Osteocyte (in vitro differentiated cells): ENCODE measurements at places on chromosomes 1 and 21. TPM values are rescaled to one million over a fixed set of nuclear protein-coding genes. Genes with fewer than 3 reads are reported as not detected.

GRCh38 chr1:237478082-237478481, 412.6 kb downstream of the ZP4 start:
- DNase-seq: no peak

DNA sequence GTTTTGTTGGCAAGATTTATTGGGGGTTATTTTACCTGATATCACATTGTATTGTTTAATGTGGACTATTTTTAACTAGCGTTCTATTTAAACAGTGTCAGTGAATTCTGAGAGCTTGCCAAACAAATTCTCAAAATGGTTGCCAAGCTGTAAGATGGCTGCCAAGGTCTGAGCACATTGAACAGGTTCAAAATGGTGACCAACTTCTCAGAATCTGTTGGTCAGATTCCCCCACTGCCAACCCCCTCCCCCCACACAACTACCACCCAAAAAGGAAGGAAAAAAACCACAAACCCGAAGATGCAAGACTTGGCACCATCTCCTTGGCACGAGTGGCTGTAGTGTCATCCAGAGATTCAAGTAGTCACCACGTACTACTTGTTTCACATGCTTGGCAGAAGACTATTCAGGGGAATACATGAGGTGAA, 159.1 kb downstream of the NFIA start:
- no peak for DNase-seq

DNA sequence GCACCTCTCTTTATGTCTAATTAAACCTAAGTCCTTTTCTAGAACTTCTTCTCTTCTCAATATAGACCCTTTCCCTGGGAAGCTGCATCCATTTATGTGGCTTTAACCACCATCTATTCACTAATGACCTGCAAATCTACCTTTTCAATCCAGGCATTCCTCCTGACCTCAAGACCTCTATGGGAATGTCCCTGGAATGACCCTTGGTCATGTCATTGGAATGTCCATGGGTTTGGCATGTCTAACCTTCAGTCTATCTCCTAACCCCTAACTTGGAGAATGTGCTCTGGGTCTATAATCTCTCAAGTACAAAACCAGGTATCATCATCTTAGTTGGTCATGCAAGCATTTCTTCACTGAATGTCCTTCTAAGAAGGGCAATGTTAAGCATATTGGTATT, 196.1 kb downstream of the KCNH1 start:
- DNase-seq: no peak

GRCh38 chr21:46229923-46230260, 1.3 kb upstream of the LSS start:
- no peak for DNase-seq

- DNase-seq: no peak
Observed at GRCh38 chr1:27436204-27437159, 44.1 kb downstream of the GPR3 start.

- no peak for DNase-seq
Observed at GRCh38 chr1:202376247-202376646, 27.7 kb downstream of the PPP1R12B start.

DNA sequence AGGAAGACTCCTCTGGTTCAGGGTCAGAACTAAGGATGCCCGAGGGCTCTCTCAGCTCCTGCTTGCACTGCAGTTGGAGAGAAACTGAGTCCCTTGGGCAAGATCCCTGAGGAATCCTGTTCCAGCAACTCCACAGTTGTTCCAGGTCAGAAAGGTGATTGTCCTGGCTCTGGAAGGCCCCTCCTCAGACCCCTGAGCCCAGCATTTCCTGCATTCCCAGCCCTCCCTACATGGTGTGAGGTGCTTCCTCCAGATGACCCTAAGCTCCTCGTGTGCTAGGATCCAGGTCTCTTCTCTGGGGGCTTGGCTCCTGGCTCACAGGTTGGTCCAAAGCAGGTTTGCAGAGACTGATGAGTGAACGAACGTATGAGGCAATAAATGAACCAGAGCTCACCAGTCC, 11.5 kb downstream of the LDLRAD1 start:
- DNase-seq: peak; percentile 51

- DNase-seq: no peak
Observed at GRCh38 chr1:57116871-57117270, 151.1 kb upstream of the C8B start.

GRCh38 chr1:20197329-20197791, 11.0 kb upstream of the PLA2G2C start:
- DNase-seq: no peak

- DNase-seq: no peak
Observed at GRCh38 chr1:44587796-44588460, 86.4 kb downstream of the TMEM53 start.

DNA sequence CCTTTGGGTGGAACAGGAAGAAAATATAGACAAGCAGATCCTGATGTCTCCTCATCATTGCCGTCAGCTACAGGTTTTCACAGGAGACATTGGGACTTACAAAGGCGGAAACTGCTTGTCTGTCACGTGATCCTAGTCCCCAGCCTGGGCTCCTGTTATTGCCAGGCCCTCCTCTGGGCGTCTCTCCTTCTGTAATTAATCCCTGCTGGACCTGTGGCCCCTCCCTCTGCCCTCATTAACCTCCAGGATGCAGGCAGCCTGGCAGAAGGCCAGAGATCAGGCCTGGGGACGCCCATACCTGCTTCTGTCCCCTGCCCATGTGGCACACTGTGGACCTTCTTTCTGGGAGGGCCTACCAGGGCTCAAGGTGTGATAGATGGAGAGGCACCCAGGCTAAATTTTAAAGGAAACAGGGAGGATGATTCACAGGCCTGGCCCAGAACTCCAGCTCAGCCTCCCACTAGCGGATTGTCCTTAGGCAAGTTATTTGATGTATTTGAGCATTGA, 2.4 kb downstream of the S100A5 start:
- DNase-seq: no peak

- no peak for DNase-seq
Observed at GRCh38 chr1:192512426-192513162, 63.0 kb upstream of the RGS1 start.

DNA sequence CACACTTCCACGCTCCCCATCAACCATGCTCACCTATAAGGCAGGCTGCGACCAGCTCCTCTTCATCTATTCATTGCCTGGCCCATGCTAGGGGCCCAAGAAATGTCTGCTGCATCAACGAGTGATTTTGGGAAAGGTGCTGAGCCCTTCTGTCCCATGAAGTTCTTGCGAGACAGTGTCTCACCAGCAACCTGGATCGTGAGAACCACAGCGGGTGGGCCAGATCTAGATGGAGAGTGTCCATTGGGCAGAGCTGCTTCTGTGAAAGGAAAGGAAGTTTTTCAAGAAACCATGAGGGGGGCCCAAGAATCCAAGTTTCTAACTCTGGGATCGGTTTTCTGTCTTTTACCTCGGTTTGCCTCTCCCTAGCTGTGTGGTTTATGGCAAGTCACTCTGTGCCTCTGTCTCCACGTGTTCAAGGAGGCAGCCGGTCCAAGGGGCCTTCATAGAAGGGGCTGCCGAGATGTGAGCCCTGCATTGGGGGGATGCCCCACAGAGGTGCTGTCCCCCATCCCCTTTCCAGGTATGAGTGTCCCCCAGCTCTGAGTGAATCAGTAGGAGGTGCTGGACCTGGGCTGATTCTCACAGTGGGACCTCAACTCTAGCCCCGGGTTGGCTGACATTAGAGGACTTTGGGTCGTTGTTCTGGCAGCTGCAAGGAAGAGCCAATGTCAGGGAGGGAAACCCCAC, 8.3 kb upstream of the PADI1 start:
- DNase-seq: peak; percentile 53

- DNase-seq: no peak
Observed at GRCh38 chr1:38962113-38962512, 20.5 kb upstream of the RHBDL2 start.

DNA sequence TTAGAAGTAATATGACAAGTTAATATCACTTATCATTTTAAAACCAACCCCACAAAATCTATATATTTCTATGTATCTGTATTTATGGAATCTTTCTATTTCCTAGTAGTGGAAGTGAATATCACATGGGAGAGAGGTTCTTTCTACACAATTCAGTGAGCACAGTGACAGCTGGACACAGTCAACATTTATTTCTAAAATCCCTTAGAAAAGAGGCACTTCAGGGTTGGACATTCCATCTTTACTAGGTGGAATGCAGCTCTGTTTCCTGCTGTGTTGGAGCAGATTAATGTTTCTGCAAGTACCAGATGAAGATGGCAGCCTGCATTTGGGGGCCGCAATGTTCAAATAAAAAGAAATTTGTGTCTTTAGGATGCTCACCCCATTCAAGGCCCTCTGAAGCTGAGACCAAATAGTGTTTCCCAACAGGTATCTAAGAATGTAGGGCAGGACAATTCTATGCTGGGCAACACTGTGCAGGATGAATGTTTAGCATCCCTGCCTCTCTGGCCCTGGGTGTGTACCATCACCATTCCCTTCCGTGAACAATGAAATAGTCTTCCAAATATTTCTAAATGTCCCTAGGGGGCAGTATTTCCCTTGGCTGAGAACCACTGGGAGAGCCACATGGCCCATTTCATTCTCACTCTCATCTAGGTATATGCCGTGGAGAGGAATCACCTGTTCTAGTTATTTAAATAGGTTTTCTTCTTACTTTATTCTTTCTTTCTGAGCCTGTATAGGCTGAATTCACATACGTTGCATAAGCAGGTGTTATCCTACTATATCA, 394.8 kb downstream of the PRDM2 start:
- peak; percentile 32 for DNase-seq

- DNase-seq: no peak
Observed at GRCh38 chr1:247936415-247936814, 11.7 kb downstream of the OR2AJ1 start.

GRCh38 chr1:34786521-34787325, 5.7 kb downstream of the GJB3 start:
- no peak for DNase-seq

DNA sequence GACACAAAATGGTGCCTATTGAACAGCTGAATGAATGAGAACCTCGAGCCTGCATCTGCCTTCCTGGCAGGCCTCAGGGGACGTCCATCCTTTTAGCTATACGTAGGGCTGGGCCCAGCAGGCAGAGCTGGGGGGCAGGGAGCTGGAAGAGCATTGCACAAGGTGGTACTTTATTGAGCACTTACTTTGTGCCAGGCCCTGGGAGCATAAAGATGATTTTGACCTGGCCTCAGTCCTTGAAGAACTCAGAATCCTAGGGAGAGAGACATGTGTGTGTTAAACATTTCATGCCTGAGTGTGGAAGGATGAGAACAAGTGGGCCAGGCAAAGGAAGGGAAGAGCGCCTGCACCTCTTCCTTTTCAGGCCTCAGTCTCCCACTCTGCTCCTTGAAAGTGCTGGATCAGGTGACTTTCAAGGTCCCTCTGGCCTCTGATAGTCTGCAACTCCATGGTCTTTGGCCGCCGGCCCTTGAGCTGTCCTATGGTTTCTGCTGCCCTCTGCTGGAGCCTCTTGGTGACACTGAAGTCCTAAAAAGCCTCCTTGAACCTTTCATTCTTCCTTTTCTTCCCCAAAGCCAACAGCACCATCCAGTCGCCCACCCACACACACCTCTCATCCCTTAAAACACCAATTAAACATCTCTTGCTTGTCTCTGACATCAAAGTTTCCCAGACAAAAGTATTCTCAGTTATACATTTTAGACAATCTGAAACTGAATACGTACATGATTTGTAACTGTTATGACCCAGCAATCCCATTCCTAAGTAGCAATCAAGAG, 3.5 kb upstream of the PEAR1 start:
- DNase-seq: no peak

GRCh38 chr1:48547561-48548220, 75.7 kb upstream of the SPATA6 start:
- no peak for DNase-seq

GRCh38 chr1:111172463-111172862, 28.0 kb downstream of the DENND2D start:
- DNase-seq: no peak

DNA sequence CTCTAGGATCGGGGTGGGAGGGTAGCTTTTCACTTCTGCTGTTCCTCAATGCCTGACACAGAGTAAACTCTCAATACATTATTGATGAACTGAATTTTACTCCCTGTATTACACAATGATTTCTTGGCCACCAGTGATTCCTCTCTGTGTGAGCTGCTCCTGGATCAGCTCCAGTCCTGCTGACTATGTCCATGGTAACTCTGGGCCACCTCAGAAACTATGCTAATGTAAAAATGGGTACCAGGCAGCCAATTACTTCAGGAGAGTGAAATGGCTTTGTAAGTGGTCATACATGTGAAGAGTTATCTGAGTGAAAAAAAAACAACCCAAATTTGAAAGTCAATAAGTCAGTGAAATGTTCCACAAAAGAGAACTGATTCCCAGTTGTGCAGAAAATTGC, 311.0 kb downstream of the KCNH1 start:
- DNase-seq: no peak

DNA sequence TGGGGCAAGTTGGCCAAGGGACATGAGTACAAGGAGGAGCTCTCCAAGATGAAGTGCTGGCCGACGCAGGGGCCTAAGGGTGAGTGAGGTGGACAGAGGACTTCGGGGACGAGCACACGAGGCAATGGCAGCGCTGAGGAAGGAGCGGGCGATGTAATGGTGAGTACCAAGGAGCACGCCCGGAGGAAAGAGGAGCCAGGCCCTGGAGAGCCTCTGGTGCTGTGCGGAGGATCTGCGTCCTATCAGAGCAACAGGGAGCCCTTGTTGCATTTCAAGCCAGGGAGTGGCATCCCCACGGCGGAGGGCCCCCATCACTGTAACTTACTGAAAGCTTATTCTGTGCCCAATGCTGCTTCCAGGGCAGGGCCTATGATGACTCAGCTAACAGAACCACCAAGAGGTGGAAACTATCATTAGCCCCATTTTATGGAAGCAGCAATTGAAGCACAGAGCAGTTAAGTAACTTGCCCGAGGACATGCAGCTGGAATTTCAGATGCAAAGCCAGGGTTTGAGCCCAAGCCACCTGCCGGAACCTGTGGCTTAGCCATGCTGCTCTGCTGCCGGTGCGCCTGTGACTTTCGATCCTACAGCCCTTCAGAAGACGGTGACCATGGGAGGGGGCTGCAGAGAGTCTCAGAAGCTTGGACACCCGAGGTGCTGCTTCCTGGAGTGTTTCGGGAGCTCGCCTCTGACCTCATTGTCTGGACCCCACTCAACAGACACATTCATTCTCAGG, 17.6 kb upstream of the AJAP1 start:
- no peak for DNase-seq

GRCh38 chr1:201485184-201485774, 16.3 kb upstream of the PHLDA3 start:
- no peak for DNase-seq

Gene ADORA3
- not detected in 2 replicates for total RNA-seq

Gene CD1B
- total RNA-seq: not detected in 2 replicates

Gene PLA2G2A
- total RNA-seq: not detected in 2 replicates

Gene PLA2G2F
- total RNA-seq: not detected in 2 replicates

Gene FAM110D
- not detected in 2 replicates for total RNA-seq

Gene ECM1
- 17.4 and 19.8 TPM in 2 replicates for total RNA-seq

Gene SSX2IP
- total RNA-seq: 6.5 and 7.0 TPM in 2 replicates

Gene RPTN
- not detected in 2 replicates for total RNA-seq

Gene SHE
- total RNA-seq: not detected in 2 replicates

Gene KCNA3
- total RNA-seq: not detected in 2 replicates

Gene KCNE2
- total RNA-seq: 0.56 TPM in 1 of 2 replicates, not detected in the other

Gene RUNX3
- total RNA-seq: not detected in 2 replicates

Gene XKR8
- 3.8 and 3.9 TPM in 2 replicates for total RNA-seq

Gene SPRR2F
- total RNA-seq: not detected in 2 replicates

Gene FAM151A
- not detected in 2 replicates for total RNA-seq

Gene RAB7B
- 0.78 TPM in 2 replicates for total RNA-seq

Gene PCP4
- not detected in 2 replicates for total RNA-seq

Gene ADAM30
- not detected in 2 replicates for total RNA-seq
